ENCODE measurements at places on chromosomes 5 and 9.

DNA sequence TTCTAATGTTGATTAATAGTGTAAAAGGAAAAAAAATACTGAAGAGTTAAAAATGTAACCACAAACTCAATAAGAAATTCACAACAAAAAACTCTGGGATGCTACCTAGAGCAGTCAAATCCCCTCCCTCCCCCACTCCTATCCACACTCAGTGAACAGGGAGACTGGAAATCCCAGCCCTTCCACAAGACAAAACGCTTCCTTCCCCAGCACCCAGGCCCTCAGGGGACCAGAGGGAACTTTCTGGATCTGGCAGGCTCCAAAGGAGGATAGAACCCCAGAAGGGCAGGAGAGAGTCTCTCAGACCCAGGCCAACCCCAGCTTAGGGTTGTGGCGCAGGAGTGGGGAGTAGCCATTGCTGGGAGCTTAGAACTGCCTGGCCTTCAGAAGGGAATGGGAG is 55.0 kb downstream of the DCP2 start:
- DNase-seq: no peak

- DNase-seq: no peak
Measured at GRCh38 chr9:138096519-138096845, 218.9 kb downstream of the CACNA1B start.

GRCh38 chr9:111979561-111979960 is 82.9 kb downstream of the UGCG start:
- DNase-seq: no peak

GRCh38 chr9:127846443-127847177 is 7.8 kb downstream of the ENG start:
- DNase-seq: no peak
